Activated T-cell treated with anti-CD3 and anti-CD28 coated beads for 4 hours (primary cell): ENCODE measurements at places on chromosomes 6 and 20.

DNA sequence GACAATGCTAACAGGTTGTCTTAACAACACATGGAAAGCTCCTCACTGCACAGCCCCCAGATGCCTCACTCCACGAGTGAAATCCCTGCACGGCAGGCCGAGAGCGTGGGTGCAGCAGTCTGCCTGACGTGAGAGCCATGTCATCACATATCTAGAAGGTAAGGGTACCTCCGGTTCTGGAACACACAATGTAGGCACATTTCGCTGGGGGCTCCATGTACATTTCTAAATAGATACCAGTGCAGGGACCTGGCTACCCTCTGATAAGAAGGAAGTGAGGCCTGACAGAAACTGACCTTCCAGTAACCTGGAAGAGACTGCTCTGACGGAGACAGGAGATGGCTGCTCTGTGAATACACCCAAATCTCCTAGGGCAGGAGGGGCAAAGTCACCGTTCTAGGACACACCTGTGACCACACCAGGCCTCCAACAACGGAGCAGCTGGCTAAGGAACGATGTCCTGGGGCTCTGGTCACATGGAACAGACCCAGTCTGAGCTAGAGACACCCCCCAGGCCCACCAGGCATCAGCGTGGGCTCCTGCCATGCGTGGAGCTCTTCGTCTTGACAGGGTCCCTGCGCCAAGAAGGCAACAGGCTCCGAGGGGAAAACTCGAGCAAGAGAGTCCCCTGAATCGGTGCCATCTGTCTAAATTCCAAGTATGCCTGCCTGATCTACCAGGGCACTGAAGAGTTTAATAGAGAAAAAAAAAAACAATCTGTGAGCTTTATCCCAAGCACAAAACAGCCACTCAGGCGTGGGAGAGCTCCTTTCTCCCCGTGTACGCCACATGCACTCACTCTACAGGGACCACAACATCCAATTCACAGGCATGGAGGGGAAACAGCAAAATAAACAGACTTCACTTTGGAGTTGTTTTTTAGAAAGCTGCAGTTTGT, 27.5 kb downstream of the RNASET2 start:
- no peak for DNase-seq

DNA sequence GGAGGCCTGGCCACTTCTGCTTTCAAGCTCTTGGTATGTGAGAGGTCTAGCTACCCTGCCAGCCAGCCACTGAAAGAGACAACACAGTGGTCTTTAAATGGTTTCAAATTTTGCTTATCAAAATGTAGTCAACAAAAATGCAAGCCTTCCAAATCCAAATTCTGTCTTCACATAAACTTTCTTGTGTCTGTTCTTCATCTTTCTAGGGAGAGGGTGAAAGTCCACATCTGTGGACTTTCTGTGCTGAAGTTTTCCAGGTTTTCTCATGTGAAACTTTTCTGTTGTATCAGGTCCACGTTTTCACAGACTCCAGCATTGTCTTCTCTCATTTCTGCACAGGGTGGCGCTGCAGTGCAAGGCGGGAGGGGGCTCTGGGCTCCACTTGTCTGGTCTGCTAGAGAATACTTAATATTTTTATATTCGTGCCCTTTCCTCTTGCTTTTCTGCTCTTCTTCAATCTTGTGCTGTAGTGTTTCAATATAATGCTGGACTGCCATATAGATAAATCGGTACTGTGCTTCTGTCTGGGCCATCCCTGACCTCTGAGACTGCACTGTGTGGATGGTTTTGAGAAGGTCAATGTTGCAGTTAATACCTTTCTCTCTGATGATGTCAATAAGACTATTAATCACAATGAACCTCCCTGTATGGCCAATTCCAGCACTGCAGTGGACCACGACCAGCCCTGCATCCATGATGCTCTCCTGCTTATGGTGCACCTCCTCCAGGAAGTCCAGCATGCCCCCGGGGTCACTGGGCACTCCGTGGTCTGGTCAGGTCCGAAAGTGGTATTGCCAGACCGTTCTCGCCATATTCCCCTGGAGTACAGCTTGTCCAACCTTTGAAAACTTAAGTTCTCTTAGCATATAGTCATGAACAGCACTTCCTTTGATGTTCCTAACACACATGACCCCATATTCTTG, 161.6 kb upstream of the TNFAIP3 start:
- peak; percentile 60 for DNase-seq

GRCh38 chr6:87277123-87277522, 45.3 kb upstream of the SMIM8 start:
- DNase-seq, result no peak

GRCh38 chr20:34045930-34046725, 52.4 kb downstream of the RALY start:
- DNase-seq, result no peak

- DNase-seq, result no peak
These were observed 35.5 kb downstream of the NSFL1C start for GRCh38 chr20:1431158-1431557.

- DNase-seq, result peak; percentile 49
These were observed at the start of gene B3GALT4 for GRCh38 chr6:33276864-33277662. B3GALT4 (plus strand) TSS chr6:33277123; CDS start chr6:33277420, 297 bp downstream.

- DNase-seq, result no peak
These were observed 59.0 kb downstream of the SGK1 start for GRCh38 chr6:134258849-134259306.

GRCh38 chr6:131430531-131430930, 142.5 kb upstream of the ARG1 start:
- DNase-seq, result no peak

DNA sequence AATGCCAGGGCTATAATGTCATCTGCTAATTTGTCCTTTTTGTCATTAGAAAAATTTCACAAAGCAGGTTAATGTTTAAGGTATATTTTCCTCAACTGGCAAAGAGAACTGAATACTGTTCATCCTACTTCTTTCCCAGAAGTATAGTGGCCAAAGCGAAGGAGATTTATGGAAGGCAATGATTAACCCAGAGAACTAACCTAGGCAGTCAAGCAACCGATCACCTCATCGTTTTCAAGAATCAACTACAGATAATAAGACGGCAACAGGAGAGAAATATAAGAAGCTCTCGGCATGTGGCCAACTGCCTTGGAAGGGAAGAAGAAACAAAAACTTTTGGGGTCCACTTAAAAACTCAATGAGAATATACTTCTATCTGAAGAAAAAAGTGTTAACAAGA, 38.2 kb downstream of the REV3L start:
- no peak for DNase-seq

GRCh38 chr6:148027201-148027600, 315.4 kb upstream of the SASH1 start:
- DNase-seq, result no peak

GRCh38 chr6:150894935-150895552, 29.5 kb downstream of the MTHFD1L start:
- DNase-seq, result no peak

DNA sequence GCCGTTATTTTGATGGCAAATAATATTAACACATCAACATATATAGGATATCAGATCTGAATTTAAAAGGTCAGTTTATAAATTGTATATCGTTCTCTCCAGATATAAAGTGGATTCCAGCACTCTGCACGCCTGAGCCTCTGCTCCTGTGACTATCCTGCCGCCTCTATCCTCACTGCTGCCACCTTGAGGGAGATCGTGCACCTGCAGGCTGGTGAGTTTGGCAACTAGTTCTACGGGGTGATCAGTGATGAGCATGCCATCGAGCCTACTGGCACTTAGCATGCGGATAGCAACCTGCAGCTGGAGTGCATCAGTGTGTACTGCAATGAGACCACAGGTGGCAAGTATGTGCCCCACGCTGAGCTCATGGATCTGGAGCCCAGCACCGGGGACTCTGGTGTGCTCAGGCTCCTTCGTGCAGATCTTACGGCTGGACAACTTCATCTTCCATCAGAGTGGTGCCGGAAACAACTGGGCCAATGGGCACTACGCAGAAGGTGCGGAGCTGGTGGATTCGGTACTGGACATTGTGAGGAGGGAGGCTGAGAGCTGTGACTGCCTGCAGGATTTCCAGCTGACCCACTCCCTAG, 84.9 kb downstream of the FBXO5 start:
- peak; percentile 68 for DNase-seq

DNA sequence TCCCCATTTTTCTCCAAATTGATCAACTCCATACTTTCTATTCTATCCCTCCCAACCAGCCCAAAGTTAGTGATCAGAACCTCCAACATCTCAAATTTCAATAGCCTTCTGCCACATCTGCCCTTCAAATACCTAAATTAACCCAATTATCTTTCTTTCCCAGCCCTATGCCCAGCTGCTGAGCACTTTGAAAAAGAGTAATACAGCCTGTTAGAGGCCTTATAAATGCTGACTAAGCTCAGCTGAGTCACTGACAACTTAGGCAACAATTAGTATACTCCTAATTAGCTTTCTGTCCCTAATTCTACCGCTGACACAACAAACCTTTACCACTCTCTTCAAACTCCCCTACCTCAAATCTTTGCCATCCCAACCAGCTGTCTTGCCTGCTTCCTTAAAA, 23.5 kb downstream of the RUNX2 start:
- DNase-seq, result no peak

- peak; percentile 38 for DNase-seq
These were observed 619 bp downstream of the RREB1 start for GRCh38 chr6:7108196-7108963.

- DNase-seq, result no peak
These were observed 42.7 kb downstream of the IRAK1BP1 start for GRCh38 chr6:78910010-78910409.

GRCh38 chr6:156992020-156992804, 215.0 kb downstream of the ARID1B start:
- DNase-seq, result no peak

DNA sequence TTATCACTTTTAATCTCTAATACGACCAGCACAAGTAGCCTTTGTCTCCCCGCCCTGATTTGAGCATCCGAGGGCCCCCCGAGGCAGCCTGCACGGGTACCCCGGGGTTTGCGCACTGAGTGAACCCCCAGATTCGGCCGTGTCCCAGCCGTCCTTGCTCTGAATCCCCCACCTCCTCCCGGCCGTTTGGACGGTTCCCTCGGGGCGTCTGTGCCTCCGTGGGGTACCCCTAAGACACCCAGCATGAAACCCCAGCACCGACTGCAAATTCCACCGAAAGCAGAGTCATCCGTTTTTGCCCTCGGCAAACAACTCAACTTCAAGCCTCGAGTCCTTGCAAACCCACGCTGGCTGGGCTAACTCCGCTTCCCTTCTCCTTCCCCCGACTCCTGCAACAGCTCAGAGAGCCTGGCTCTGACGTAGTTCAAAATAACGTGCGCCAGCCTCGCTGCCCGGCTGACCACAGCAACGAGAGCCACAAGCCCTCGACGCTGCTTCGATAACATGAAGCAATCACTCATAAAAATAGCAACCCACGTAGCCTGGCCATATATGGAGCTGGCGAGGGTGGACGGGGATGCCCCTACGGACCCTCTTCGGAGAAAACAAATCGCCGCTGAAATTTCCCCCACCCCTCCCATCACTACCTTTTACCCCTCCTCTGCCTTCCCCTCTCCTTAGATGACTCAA, 764 bp upstream of the SNAP25 start:
- DNase-seq, result no peak

DNA sequence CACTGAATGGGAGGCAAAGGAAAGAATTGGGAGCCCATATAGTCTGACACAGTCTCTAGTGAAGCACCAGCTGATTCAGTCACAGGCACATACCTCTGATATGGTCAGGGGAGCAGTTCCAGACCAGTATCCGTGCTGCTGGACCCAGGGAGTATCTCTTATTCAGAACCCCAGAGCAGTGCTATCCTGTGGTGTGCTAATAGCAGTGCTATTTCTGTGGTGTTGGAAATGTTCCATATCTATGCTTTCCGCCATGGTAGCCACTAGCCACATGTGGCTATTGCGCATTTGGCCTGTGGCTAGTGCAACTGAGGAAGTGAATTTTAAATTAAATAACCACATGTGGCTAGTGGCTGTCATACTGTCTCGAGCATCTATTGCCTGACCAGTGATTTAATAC, 11.0 kb downstream of the SCUBE3 start:
- DNase-seq, result no peak

GRCh38 chr6:119799596-119800509, 450.3 kb upstream of the MAN1A1 start:
- DNase-seq, result no peak

GRCh38 chr6:92684386-92684785, 735.0 kb downstream of the EPHA7 start:
- no peak for DNase-seq

- peak; percentile 49 for DNase-seq
These were observed 141.9 kb upstream of the NEDD9 start for GRCh38 chr6:11374036-11375010.

GRCh38 chr20:18377896-18378481, 88.8 kb downstream of the DZANK1 start:
- DNase-seq, result no peak

GRCh38 chr6:110317646-110318045, 40.5 kb downstream of the METTL24 start:
- DNase-seq, result no peak

DNA sequence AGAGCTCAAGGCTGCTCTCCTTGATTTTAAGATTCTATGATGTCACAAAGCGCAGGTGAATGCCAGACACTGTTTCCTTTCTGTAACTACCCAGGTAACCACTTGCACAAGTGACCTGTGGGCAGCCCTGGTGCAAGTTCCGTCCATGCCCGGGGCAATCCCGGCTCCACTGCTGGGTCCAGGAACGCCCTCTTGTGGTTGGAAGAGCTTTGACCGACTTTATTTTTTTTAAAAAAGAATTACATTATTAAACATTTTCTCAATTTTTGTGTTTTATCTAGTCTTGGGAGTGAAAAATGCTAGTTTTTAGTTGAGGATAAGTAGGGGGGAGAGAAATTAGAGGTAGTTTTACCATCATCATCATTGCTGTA, 695.2 kb downstream of the QKI start:
- DNase-seq, result no peak

DNA sequence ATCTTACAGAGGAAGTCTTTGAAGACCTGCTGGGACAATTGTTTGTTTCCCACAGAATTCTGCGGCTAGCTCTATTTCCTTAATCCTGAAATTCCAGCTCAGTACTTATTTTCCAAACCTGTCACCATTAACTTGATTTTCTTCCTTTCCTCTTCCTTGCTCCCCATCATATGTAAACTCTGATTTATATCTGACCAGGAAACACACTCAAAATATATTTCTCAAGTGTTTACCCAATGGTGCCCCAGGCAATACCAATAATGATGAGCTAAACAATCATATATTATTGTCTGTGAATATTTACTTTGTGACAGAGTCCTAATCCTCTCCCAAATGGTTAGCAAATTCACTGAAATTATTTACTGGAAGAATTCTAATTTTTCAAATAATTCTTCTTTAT, 597.3 kb downstream of the PKHD1 start:
- no peak for DNase-seq

DNA sequence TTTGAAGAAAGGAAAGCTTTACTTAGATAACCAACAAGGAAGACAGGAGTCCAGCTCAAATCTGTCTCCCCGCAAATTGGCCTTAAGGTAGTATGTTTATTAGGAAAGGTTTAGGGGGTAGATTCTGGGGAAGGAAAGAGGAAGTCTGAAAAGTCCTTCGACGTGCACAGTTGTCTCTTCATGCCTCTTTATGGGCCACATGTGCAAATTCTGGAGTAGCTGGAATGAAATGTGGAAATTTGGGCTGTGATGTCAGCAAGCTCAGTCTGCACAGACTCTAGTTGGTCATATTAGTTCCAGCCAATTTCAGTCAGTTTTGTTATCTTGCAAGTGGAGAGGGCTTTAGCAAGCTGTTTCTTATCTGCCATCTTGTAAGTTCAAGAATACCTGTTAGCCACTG, 50.1 kb downstream of the NUP153 start:
- DNase-seq, result no peak
